ENCODE measurements at places on chromosomes 7 and 10.

- DNase-seq: no peak
These were observed 27.6 kb downstream of the NEUROD6 start for GRCh38 chr7:31312889-31313288.

DNA sequence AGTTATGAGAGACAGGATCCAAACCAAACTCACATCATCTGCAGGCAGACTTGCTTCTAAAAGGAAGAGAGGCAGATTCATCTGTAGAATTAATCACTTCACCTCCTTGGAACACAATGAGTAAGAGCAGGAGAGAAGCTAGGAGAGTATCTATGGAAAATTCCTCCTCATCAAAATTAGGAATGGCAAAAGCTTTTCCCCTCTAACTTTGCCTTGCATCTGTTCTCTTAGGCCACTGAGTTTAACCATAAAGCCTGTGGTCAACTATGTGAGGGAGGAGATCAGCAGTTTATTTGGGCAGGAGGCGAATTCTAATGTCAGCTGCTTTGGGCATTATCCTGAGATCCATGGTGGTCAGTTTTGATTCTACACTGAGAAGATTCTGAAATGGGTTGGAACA, 561.7 kb downstream of the GFRA1 start:
- DNase-seq: no peak

- DNase-seq: no peak
These were observed 15.4 kb downstream of the HYCC1 start for GRCh38 chr7:22998519-22998896.

DNA sequence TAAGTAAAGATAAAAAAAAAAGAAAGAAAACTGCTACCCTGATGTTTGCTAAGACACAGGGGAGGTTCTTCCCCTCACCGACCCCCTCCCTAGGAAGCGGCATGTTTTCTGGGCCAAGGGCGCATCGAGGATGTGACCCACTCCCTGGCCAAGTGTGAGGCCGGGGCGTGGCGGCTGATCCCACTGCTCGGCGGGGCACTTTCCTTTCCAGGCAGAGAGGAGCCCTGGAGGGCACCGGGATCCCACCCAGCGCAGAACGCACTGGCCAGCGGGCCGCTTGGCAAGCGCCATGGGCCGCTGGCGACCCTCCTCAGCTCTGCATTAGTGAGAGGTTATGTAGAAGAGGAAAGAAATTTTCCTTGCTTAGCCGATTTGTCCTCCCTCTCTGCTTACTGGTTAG, 93.4 kb downstream of the ZNF736 start:
- no peak for DNase-seq

GRCh38 chr10:109886037-109886780, 37.1 kb downstream of the XPNPEP1 start:
- DNase-seq: no peak

- no peak for DNase-seq
These were observed 1.5 kb downstream of the CPSF4 start for GRCh38 chr7:99440195-99440594.

DNA sequence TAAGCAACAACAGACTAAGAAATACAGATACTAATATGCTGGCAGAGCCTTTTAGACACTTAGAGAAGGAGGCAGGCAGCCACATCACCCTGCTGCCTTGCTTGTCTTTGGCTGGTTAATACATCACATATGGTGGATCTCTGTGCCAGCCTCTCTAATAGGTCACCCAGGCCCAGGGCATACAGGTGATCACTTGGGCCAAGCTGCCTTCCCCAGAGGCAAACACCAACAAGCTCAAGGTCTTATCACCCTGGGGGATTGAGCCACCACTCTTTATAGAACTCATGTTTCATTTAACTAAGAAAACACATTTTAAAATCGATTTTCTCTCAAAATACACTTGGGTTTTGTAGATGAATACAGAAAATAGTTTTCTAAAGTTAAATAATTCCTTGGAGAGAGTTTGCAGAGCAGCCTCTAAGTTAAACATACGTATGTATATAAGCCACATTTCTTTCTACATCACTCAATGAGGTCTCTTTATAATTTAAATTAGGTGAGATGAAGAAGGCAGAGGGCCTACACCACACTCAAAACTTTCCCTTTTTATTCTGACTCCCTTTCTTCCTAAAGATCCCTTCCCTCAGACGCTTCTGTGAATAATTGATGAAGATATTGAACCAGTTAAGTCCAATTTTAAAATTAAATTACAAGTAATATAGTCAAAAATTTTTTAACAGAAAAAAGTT, 556.8 kb upstream of the GHITM start:
- DNase-seq: no peak

DNA sequence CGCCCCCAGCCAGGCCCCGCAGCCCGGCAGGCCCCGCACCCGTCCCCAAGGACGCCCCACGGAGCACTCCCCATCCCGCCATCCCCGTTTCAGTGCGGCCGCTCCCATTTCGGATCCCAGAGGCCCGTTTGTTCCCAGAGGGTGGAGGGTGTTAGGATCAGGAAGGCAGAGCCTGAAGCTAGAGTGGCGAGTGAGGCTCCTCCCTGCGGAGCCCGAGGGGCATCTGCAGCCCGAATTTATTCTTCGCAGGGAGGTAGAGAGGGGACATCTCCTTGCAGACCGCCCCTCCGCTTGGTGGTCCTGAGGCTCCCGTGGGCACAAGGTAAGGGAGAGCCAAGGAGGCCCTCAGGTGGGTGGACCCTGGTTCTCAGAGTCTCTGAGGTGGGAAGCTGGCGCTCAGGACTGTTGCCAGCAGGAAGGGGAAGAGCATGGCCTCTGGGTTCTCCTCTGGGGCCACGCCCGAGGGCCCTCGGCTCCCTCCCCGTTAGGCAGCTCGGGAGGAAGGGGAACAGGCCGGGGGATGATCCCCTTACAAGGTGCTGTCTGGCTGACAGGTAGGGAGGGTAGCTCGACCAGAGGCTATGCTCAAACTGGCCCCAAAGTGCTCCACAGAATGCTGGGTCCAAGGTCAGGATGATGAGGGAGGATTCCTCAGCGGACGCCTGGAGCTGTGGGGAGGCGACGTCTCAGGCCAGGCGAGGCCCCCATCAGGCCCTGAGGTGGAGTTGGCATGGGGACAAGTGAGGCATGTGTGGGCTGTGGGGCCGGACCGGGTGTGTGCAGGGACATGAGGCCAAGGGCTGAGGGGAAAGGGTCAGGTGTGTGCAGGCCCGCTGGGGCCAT, 17.4 kb downstream of the POLL start:
- no peak for DNase-seq

- peak; percentile 31 for DNase-seq
These were observed 598 bp downstream of the MMS19 start for GRCh38 chr10:97497572-97498075.

GRCh38 chr10:63496561-63496960, 24.6 kb upstream of the REEP3 start:
- DNase-seq: no peak

DNA sequence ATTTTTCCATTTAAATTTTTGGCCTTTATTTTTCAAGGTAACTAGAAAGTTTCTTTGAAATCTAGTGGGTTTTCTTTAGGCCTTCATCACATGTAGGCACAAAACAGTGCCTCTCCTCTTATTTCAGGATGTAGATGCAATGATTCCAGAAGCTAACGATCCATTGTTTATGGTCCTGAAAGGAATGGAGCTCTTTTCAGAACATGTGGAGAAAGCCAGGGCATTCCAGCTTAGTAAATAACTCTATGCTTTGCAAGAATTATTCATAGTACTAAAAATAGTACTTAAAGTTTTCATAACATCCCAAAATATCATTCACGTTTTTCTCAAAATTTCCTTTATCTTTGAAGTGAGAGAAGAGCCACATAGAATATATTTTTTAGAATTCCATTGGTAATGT, 91.3 kb downstream of the DYNC1I1 start:
- DNase-seq: no peak

Measured in effector memory CD8-positive, alpha-beta T cell (primary cell).